NCI-H1048 (cell line): ENCODE measurements at places on chromosomes 6 and 20.

DNA sequence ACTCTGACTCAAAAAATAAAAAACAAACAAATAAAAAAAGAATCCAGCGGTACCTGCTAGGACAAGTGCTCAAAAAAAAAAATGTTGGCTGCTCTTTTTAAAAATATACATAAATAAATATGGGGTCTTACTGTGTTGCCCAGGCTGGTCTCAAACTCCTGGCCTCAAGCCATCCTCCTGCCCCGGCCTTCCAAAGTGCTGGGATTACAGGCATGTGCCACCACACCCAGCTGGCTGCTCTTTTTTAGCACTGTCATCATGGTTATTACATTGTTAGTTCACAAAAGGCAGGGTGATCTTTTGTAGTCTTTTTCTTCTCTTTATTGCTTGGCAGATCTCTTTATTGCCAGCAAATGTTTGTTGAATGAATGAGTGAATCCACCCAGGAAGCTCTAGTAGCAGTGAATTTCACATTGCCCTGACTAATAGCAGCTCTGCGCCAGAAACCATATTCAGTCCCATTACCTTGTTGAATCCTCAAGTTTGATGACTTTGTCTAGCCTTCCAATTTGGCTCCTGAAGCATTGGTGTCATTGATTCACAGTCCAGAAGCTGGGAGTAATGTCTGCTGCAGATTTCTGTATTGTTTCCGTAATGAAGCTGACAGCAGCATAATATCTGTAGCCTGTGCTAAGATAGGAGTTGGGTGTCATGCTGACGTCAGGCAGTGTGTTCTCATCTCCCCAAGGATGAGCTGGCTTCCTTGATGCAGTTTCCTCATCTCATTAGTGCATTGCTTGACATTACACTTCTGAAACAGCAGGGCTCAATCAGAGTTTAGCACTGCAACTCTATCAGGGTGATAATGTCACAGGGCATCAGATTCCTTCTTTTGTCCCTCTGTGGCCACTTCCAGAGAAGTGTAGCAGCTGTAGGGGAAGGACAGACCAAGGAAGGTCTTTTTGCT is 84.9 kb upstream of the TGM3 start:
- DNase-seq: no peak

- no peak for DNase-seq
These were observed 34.7 kb upstream of the EZR start for GRCh38 chr6:158853880-158854213.

DNA sequence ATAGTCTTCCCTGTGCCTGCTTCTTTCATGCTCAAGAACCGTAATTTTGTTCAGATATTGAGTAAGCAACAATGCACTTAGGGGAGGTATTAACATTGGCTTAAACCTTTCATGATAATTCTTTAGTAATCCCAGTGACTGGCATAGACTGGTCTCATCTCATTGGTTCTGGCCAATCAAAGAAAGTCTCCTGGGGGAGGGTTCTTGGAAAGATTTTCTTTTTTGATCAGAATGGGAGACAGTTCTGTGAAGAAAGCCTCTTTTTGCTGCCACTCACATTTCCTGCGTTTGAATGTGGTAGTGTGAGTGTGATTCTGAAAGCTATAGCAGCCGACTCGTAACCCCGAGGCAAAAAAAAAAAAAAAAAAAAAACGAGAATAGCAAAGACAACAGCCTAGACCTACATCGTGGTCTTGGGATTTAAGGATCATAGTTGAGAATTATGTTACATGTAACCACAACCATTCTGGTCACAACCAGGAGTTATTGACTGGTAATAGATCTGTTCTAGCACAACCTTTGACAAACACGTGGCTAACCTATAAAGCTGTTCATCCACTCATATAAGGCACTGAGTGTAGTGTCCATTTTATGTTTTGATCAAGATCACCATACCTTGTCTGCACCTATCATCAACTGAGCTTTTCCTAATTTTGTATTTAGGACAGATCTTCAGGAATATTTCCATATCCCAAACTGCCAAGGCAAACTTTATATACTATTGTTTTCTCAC is 15.1 kb upstream of the TMEM217 start:
- DNase-seq: no peak

DNA sequence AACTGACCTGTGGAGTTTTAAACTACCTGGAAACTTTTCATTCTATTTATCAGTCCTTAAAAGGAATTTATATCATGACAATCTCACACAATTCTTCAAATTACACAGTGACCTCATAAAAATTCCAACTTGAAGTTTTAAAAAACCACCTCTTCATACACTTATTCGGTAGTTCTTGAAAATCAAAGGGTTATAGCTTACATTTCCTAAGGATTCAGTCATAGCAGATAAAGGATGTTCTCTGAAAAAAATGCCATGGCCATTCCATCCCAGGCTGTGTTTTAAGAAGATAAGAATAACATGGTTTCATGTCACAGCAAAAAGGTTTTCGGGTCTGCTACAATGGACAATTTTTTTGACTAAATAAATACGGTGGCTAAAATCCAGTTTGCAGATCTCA is 41.2 kb downstream of the GOPC start:
- DNase-seq: no peak

- DNase-seq: no peak
These were observed 48.3 kb downstream of the ATXN1 start for GRCh38 chr6:16712931-16713484.

- no peak for DNase-seq
These were observed 15.2 kb downstream of the ZBP1 start for GRCh38 chr20:57605045-57605444.

DNA sequence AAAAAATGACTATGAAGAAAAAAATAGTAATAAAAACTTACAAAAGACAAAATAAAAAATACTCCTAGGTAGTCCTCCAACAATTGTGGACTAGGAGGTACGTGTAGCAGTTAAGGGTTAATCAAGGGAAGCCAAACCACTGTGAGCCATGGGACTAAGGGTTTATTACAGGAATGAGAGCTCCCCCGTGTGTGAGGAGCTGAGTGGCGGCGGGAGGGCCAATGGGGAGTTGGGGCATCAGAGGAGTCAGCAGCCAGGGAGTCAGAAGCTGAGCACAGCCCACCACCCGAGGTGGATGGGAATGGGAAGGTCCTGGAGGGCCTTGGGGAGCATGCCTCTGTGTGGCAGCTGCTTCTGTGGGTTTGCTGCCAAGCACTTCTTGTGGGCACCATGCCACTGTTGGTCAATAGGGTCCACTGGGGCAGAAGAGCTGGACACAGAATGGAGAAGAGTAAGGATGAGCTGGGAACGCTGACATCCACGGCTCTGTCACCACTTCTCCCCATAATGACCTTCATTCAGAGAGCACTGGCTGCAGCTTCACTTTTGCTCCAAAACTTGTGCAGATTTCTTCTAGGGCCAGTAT is 373.3 kb downstream of the CDKAL1 start:
- no peak for DNase-seq

DNA sequence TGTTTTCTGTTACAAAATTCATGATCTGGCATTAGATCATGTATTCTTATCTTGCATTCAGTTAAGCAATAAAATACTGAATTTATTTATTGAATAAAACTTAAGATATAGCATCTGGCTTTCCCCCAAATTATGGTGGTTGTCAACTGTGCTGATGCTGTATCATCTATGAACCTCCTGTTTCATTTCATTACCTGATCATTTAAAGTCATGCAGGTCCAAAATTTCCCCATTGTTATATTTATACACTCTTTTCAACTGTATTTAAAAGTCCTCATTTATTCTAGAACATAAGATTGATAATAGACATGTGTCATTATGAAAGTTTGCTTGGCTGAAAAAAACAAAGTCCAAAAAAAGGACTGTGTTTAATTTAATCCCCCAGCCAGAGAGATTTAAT is 627.4 kb upstream of the ADGRB3 start:
- DNase-seq: no peak

DNA sequence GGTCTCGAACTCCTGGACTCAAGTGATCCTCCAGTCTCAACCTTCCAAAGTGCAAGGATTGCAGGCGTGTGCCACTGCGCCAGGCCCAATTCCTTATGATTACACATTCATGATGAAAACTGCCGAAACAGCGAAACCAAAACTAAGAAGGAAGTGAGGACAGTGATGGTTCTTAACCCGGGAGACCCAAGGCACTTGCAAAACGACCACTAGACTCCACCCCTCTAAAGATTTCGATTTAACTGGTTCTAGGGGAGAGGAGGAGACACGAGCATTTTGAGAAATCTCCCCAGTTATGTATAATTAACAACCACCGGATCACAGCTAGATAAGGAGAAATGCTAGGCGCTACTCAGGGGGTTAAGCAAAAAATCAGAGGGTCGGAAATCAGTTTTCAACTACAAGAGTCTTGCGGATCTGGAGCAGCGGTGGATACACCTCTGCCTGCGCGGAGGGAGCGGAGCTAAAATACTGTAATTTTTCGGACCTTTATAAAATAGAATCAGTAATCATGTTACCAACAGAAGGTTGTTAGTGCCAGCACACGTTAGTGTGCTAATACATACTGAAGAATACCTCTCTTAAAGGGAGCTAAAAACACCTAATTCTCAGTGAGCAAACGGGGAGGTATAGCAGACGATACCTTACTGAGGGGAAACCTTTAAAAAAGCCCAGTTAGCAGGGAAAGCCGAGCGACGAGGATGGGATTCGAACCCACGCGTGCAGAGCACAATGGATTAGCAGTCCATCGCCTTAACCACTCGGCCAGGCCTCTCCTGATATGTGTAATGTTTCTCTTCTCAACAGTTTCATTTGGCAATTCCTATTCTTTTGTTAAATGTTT is 60.0 kb upstream of the BTN3A2 start:
- no peak for DNase-seq

DNA sequence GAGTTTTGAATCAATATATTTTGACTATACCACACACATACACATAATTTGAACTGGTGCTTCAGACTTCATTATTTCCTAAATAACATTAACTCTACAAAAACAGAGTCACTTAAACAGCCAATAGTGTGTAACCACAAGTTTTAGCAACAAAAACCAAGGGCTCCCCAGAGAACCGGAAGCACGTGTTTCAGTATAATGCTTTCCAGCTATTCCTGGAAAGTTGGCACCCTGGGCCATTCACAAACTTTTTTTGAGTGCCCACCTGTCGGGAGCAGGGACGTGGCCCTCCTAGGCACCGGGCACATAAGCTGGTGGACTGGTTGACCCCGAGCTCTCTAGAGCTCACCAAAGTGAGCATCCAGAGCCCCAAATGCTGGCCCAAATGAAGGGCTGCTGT is 1.9 kb upstream of the SLC35D3 start:
- no peak for DNase-seq
